NCI-H1417 treated with DMSO at 0.1 percent for 48 hours (cell line): ENCODE measurements at places on chromosomes 4 and X.

DNA sequence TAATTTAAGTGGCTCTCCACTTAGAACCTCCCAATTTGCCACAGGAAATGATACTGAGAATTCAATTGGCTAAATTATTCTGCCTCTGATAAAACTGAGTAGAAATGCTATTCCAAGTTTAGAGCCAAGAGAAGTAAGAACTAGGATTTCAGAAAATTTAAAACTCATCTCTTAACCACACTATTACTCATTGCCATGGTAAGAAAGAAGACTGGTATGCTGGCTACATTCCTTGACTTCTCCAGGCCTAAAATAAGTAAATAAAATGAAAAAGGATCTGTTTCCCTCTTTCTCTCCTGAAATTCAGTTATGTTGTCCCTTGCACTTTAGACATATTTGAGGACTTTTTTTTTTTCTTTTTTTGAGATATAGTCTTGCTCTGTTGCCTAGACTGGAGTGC, 23.3 kb downstream of the ZNF280C start:
- DNase-seq = no peak

- DNase-seq = no peak
Measured at GRCh38 chr4:89397441-89397840, 89.8 kb upstream of the GPRIN3 start.

- DNase-seq = no peak
Measured at GRCh38 chr4:125676583-125676982, 361.8 kb downstream of the FAT4 start.

DNA sequence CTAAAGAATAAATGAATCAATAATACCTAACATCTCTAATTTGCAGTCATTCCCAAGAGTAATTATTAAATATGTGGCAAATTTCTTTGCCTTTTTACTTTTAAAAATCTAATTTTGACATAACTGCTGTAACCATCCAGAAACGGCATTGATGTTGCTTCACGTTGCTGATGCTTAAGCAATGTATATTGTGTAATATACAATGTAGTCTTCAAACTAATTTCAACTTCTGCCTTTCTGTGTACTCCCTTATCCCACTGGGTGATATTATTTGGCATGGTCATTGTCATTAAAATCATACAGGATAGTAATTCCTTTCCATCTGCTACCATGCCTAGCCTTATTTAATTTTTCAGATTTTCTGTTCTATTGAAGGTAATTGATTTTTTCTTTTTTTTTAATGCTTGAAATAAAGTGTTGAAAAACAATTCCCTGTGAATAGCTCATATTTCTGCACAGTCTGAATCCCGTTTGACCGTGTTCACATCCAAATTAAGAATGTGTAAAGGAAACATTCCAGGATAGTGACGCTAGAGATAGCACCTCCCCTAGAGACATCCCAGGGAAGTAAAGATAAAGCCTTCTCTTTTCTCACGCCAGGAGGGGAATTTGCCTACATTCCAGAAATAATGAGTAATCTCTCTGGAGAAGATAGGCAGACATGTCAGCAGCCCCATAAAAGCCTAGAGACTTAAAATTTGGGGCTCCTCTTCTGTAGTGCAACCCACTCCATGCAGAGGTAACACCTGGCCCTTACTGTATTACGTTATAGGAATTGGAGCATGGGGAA, 8.6 kb downstream of the FAM200B start:
- DNase-seq = no peak

DNA sequence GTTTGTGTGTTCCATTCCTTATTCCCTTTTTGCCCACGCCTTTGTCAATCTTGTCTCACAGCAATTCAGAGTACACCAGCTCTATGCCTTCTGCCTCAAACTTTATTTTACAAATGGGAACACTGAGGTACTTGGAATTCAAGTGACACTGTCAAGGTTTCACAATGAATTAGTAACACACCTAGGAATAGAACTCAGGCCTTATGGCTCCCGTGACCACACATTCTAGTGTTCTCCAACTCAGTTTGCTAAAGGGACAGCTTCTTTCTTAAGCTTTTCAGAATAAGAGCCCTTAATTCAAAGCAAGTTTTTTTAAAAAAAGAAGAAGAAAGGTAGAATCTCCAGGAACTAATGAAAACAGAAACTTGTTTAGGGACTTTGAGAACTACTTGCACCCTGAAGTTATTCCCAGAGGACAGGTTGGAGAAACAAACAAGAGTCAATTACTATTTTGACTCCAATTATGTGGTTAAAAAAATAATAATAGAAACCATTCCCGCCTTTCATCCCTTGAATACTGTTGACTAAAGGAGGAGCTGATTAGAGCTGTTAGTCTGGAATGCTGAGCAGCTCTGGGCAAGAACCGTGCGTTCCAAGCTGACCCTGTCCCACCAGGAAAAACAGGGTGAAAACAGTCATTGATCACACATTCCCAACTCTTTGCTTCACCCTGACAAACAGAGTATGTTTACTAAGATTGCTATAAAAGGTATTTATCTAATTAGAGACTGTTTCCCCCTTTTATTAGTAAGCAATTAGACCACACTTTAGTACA, 408.8 kb upstream of the CNKSR2 start:
- no peak for DNase-seq

DNA sequence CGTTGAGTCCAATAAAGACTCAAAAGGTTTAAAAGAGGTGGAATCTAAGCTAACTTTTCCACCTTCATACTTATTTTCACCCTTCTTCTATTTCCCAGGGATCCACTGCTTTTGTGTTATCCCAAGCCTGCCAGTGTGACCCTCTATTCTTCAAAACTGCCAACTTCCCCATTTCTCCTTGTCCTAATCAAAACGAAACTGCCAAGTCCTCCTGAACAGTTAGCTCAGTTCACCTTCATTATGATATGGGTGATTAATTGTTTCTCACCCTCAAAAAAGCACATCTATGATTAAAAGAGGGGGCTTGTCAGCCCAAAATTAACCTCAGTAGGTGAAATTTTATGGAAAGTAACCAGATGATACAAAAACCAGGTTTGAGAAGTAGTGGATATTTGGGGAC, 108.4 kb downstream of the GUCY2F start:
- DNase-seq = no peak

- DNase-seq = no peak
Measured at GRCh38 chrX:2710041-2710840, 19.1 kb downstream of the CD99 start.

DNA sequence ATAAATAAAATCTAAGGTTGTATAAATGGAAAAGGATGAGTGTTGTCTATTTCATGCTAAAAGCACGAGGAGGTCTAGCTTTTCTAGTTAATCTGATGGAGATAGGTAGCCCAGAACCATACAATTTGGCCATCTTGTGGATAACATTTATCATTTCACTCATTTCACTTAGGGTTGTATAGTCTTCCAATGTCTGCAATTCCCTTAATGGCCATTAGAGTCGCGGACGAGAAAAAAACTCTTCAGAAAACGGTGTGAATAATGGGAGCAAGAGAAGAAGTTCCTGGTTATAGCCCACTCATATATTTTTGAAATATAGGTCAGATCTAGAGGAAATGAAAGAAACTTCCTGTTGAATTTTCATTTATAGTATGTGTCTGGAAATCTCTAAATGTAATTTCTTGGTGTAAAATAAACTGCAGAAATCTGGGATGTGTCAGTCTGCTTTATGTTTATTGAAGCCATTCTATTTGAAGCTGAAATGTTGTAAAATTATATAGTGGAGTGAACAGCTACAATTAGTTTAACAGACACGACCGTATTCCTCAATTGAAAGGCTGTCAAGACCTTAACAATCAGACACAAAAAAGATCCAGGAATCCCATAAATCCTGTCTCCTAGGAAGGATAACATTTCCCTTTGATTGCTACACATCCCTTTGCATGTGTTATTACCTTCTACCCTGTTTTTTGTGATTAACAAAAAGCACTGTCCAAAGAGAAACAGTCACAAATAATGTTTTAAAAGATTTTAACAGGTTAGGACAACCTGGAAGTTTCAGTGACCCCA, 47.7 kb upstream of the MGST2 start:
- no peak for DNase-seq

- no peak for DNase-seq
Measured at GRCh38 chrX:18543738-18544137, 118.3 kb downstream of the CDKL5 start.

DNA sequence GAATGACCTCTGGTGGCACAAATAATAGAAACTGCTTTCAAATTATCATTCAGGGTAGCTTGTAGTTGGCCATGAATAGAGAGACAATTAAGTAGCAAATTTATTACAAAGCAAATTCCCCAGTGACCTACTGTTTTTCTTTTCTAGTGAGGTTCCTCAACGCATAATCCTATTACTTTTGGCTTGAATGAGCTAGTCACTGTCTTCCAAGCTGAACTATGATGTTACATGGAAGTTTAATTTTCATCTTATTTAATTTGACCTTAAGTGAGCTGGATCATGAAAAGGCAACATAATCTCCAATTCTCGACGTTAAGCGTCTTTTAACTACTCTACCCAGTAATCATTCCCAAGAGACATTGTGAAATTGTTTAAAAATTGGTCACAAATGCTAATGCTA, 347.4 kb upstream of the MAGEB2 start:
- no peak for DNase-seq

- DNase-seq = no peak
Measured at GRCh38 chr4:88211473-88212252, 53.2 kb upstream of the ABCG2 start.

DNA sequence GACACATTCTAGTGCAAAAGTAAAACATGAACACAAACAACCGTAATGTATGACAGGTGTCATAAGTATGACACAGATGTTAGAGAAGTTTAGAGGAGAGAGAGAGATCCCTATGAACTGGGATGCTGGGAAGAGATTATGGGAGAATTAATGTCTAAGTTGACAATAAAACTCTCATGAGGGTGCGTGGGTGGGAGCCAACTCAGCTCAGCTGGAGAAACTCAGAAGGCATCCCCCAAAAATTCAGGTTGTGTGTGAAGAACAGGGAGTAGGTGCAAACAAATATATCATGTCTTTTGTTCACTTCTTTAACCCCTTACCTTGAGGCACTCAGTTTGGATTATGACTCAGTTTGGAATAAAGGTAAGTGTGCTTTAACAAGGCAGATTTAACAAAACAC, 484.1 kb downstream of the INPP4B start:
- no peak for DNase-seq

- no peak for DNase-seq
Measured at GRCh38 chr4:125529071-125529470, 214.3 kb downstream of the FAT4 start.

DNA sequence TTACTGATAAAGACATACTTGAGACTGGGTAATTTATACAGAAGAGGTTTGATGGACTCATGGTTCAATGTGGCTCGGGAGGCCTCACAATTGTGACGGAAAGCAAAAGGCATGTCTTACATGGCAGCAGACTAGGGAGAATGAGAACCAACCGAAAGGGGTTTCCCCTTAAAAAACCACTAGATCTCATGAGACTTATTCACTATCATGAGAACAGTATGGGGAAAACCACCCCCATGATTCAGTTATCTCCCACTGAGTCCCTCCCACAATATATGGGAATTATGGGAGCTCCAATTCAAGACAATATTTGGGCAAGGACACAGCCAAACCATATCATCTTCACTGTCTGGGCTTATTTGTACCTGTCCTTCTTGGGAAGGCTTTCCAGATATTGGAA, 22.8 kb upstream of the MUC7 start:
- no peak for DNase-seq

DNA sequence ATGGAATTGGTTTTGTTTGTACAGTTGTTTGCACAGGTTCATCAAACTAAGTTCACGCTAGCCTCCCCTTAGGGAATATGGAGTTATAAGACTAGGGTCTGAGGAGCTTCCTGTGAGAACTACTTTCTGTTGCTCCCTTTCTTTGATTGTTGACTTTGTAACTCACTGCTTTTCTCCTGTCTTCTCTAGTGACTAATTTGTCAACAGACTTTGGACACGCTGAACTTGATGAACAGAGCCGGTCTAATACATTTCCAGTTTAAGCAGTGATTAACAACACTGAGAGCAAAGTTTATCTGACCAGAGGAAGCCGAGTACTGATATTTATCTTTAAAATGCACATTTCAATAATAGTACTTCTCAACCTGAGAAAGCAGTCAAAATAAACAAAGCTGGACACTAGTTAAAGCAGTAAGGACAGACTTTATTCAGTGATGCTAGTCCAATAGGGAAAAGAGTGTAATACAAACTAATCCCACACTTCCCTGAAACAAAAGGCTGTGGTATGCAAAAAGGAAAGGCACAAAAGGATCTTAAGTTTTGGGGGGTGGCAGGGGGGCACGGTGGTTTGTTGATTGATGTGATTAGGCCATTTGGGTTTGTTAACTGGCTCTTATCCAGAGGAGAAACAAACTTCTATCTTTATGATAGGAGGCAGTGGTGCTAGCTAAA, 2.7 kb upstream of the NUDT9 start:
- no peak for DNase-seq

DNA sequence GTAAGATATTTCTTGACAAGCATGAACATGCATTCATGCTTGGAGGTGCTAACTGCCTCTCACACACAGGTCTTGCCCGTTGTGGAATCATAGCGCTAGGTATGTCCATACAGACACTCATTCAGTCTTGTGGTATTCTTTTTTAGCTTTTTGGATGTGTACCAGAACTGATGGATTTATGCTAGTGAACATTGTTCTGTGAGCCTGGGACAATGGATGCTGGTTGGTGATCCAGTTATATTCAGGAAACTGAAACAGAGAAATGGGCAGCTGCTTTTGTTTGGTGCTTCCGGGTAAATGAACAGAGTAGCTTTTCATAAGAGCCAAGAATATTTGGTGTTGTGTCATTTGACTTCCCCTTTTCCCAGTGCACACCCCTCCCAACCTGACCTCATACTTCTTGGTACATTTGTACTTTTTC, 78.9 kb upstream of the SLC4A4 start:
- no peak for DNase-seq

DNA sequence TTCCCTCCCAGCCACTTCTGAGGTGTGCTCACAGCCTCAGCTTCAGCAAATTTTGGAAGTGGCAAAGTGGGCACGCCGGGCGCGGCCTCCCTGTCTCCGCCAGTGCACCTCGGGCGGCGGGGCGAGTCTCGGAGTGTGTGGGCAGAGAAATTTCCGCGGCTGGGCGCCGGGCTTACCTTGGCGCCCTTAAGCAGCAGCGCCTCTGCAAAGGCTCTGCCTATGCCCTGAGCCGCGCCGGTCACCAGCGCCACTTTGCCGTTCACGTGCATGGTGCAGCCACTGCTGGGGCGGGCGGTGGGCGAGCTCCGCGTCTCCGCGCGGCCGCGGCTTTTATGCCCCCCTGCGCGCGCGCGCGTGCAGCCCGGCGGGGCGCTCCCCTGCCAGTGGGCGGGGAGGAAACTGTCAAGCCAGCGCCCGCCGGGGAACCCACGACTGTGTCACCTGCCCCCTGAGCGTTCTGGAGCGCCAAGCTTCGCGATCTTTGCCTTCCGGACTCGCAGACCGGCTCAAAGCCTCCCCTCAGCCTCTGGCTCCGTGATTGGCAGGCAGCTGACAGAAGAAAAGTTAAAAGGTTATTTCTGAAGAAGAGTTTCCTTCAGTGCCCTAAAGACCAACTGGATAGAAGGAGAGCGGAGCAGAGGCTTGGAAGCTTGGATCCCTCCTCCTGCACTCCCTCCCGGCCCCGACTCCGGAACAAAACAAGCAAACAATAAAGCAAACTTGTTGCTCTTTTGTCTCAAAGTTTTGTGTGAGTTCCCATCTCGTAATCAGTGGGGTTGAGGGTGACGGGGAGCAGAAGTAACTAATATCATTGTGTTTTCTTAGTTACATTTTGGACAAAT, at the start of gene HPGD:
Gene HPGD, minus strand, starts transcription at position 306 of the 842 bp plus-strand sequence. Its CDS starts 37 bp downstream, at position 269.
- no peak for DNase-seq
